ENCODE measurements at places on chromosomes 11 and 22.

GRCh38 chr11:796565-797295 lies 1.4 kb downstream of the SLC25A22 start:
- DNase-seq: no peak

DNA sequence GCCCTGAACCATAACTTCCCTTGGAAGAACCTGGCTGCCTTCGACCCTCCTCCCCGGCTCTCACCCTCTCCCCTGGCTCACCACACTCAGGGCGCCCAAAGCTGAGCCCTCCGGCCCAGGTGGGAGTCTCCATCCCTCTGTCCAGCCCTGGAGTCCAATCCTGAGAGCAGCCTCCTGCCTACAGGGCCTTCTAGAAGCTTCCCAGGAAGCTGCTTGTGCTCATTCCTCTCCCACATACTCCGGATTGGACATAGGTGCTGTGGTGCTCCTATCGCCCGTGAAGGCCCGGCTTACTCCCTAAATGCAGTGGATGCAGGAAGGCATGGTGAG lies 1332.0 kb downstream of the BRD1 start:
- no peak for DNase-seq

- DNase-seq: no peak
Measured at GRCh38 chr22:29147331-29147899, 58.3 kb upstream of the EMID1 start.

DNA sequence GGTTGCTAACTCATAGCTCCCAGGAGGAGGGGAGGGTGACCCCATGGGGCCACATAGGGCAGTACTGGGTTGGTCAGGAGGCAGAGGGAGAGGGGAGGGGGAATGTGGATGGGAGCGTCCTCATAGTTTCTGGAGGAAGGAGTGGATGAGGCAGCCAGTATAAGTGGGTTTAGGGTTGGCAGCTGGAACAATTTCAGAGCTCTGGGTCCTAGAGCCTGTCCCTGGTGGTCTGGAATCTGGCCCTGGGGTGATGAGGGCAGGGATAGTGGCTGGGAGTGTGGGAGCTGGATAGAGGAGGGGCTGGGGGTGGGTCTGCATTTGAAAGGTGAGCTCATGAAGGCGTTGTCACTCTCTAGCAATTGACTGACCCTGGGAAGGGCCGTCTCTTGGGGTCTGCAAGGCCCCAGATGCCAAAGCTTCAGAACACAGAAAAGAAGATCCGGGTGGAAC lies 5.3 kb upstream of the MRGPRG start:
- DNase-seq: no peak

DNA sequence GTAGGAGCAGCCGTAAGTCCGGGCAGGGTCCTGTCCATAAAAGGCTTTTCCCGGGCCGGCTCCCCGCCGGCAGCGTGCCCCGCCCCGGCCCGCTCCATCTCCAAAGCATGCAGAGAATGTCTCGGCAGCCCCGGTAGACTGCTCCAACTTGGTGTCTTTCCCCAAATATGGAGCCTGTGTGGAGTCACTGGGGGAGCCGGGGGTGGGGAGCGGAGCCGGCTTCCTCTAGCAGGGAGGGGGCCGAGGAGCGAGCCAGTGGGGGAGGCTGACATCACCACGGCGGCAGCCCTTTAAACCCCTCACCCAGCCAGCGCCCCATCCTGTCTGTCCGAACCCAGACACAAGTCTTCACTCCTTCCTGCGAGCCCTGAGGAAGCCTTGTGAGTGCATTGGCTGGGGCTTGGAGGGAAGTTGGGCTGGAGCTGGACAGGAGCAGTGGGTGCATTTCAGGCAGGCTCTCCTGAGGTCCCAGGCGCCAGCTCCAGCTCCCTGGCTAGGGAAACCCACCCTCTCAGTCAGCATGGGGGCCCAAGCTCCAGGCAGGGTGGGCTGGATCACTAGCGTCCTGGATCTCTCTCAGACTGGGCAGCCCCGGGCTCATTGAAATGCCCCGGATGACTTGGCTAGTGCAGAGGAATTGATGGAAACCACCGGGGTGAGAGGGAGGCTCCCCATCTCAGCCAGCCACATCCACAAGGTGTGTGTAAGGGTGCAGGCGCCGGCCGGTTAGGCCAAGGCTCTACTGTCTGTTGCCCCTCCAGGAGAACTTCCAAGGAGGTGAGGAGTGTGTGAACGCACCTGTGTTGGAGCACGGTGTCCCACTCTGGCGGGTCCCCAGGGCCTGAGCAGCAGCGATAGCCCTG lies at the start of gene TAGLN:
TSS of gene TAGLN (plus strand) at position 318 of the 863 bp plus-strand sequence. CDS start 3,644 bp downstream, outside the sequence.
- DNase-seq: no peak

DNA sequence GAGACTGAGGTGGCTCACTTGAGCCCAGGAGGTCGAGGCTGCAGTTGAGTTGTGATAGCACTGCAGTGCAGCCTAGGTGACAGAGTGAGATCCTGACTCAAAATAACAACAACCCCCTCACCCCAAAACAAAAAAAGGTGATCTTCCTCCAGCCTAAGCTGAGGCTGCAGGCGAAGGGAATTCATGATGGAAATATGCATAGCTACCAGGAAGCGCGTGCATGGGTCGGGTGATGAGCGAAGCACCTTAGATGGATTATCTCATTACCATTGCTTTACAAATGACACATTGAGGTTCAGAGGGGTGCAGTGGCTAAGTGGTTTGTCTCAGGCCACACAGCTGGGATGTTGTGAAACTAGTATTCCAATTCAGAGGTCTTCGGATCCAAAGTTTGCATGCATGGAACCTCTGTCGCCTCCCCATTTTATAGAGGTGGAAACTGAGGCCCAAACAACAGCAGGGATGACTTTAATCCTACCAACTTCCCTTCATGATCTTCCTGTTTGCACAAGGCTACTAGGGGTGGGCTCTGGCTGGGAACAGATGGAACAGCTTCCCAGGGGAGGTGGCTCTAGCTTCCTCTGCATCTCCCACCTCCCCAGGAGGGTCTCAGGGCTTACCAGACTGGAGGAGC lies 4.6 kb downstream of the SLC29A2 start:
- DNase-seq: no peak

GRCh38 chr11:44255406-44256071 lies 54.4 kb downstream of the ALX4 start:
- DNase-seq: no peak

GRCh38 chr11:17635551-17635938 lies 83.8 kb upstream of the MYOD1 start:
- DNase-seq: no peak

DNA sequence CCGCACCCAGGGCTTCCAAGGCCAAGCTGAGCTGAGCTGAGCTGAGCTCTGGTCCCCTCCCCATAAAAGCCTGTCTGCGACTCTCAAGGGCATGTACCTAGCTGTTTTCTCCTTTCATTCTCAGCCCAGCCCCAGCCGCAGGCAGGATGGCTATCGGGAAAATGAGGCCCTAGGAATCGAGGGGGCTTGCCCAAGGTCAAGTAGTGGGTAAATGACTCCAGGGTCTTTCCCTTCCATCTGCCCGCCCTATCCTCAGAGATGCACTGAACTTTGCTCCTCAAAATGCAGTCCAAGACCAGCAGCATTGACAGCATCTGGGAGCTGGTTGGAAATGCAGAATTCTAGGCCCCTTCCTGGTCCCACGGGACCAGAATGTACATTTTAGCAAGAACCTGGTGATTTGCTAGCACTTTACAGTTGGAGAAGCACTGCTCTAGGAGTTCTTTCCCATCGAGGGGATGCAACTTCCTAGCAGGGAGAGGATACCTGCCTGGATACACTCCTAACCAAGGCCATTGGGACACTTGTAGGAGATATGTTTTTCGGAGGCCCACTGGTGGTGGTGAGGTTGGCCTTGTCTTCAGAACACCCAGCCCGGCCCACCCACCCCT lies 43.2 kb upstream of the ACCSL start:
- DNase-seq: no peak

DNA sequence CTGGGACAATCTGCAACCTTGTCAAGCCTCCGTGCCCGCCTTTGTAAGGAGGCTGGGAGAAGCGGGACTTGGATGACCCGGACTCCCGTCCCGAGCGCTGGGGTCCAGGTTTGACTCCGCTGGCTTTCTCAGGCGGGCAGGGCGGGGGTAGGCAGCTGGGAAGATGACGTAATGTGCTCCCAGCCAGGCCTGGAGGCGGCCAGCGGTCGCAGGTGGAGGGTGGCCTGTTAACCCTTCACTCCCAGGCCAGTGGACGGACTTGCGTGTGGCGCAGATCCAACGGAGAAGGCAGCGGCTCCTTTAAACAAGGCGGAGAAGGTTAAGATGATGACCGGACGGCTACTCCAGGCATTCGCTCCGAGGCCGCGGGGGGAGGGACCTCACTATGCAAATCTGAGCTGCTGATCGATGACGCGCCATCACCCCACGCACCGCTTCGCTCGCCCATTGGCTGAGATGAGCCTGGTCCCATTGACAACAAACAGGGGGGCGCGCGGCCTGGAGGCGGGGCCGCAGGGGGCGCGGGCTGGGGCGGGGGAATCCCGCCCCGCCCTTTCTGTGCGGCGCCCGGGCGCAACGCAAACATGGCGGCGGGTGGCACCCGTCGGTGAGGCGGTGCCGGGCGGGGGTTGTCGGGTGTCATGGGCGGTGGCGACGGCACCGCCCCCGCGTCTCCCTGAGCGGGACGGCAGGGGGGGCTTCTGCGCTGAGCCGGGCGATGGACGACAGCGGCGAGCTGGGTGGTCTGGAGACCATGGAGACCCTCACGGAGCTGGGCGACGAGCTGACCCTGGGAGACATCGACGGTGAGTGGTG lies at the start of gene SREBF2:
TSS of gene SREBF2 (plus strand) at position 553 of the 816 bp plus-strand sequence. CDS start at position 719, 166 bp downstream.
- DNase-seq: peak; percentile 99

GRCh38 chr11:67073908-67074307 lies 17.3 kb downstream of the RHOD start:
- DNase-seq: no peak

- DNase-seq: no peak
Measured at GRCh38 chr11:18100926-18101656, 4.8 kb downstream of the SAAL1 start.

- peak; percentile 33 for DNase-seq
Measured at GRCh38 chr11:26134481-26135355, 197.2 kb upstream of the ANO3 start.

DNA sequence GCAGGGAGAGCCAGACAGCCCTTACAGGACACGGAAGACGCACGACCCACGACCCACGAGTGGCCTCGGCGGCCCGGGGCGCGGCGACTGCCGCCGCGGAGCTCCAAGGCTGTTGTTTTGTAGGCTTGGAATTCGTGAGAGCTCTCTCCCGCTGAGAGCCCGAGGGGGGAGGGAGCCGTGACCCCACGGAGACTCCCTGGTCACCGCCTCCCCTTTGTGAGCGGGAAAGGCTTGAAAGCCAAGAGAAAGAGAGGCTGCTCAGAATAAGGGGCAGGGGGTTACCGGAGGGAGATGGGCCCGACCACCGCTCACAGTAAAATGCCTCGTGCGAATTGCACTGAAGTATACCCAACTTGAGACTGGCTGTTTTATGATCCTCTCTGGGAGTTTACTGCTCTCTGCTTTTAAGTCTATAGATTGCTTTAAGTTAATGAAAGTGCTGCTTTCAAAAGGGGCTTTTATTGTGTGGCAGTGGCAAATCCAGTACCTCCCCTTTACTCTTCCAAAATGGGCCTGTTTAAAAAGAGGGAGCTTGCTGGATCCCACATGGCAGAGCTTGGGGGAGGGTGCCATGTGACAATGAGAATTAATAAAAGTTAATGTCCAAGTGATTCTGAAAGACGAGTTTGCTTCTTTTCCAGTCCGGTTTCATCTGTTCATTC lies 2.9 kb downstream of the PKNOX2 start:
- DNase-seq: no peak

- no peak for DNase-seq
Measured at GRCh38 chr11:48007677-48008076, 27.3 kb downstream of the PTPRJ start.

- DNase-seq: no peak
Measured at GRCh38 chr11:44708523-44709280, 18.1 kb upstream of the TSPAN18 start.

DNA sequence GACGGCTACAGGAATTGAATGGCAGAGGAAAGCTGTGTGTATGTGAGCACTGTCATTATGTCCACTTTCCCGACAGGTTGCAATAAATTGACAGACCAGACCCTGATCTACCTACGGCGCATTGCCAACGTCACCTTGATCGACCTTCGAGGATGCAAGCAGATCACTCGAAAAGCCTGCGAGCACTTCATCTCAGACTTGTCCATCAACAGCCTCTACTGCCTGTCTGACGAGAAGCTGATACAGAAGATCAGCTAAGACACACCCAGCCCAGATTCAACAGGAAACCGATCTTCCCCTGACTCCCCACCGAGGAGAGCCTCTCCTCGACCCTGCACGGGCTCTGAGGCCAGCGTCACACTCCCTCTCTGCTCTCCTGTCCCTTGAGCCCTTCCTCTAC lies 11.5 kb upstream of the GRK2 start:
- DNase-seq: no peak

GRCh38 chr11:12968826-12969225 lies 40.3 kb upstream of the RASSF10 start:
- DNase-seq: no peak

- peak; percentile 48 for DNase-seq
Measured at GRCh38 chr11:1876361-1877063, 15.2 kb downstream of the PRR33 start.

GRCh38 chr11:119797123-119797611 lies 68.2 kb upstream of the NECTIN1 start:
- no peak for DNase-seq

DNA sequence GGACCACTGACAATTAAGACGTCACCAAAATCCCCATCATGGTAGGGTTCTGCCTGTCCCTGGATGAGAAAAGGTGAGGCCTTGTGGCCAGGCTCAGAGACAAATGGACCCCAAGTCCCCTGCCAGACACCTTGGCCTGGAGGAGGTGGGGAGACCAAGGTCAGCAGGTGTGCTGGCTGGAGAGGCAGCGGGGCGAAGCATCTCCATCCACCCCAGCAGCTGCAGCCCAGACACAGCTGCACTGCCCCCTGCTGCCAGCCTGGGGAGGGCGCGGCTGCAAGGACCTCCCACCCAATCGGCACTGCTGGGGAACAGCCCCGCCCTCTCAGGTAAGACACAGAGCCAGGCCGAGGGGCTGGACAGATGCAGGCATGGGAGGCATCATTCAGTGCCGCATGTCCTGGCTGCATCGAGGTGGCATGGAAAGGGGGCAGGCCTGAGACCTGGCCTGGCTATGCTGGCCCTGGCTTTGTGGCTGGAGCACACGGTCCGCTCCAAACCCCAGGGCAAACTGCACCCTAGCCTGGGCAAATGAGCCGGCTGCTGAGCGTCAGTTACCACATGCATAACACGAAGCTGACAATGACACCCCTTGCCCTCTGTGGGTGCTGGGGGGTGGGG lies 12.2 kb upstream of the MFNG start:
- peak; percentile 50 for DNase-seq

DNA sequence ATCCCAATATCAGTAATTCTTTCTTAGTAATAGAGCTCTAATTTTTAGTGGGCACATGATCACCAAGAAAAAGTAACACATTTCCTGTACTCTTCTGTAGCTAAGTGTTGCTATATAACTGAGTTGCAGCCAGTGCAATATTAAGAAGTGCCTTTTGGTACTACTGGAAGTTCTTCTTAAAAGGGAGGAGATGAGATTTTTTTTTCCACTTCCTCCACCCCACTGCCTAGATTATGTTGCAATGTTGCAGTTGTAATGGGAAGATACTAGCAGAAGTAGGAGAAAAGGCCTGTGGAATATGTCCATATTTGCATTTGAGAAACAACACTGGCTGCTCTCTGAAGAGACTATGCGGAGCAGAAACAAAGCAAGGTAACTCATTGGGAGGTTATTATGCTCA lies 280.6 kb upstream of the ANO5 start:
- no peak for DNase-seq

GRCh38 chr11:69956669-69957190 lies 121.4 kb upstream of the ANO1 start:
- no peak for DNase-seq

GRCh38 chr22:30005213-30005857 lies 74.9 kb upstream of the HORMAD2 start:
- DNase-seq: peak; percentile 87

Data from OCI-M1 (cell line).